ENCODE measurements at places on chromosomes 4 and X.
A peak's percentile ranks its signal among the peaks of the same experiment; 100 is the strongest.

DNA sequence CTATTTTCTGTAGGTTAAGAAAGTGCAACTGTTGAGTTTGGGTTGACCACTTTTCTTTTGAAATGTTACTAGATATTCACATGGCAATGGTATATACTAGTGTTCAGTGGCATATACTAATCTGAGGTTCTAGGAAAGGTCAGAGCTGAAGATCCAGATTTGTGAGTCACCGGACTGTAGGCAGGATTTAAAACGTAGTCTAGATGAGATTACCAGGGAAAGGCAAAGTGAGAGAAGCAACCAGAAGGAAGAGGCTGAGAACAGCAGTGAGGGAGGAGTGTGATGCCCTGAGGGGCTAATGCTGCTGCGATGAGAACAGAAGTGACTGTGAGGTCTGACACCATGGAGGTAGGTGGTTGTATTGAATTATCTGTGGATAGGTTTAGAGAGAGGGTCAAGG lies 9.7 kb upstream of the PLA2G12A start:
- peaks cover 3% of the 10 kb centered on the region for H3K27me3 ChIP-seq
- H3K4me1 ChIP-seq: no peaks in the 10 kb centered on the region
- H3K4me3 ChIP-seq: no peak overlapping the region
- no peaks in the 10 kb centered on the region for H3K36me3 ChIP-seq

GRCh38 chr4:152356428-152357034 lies 179.4 kb downstream of the FBXW7 start:
- no peak overlapping the region for H3K27ac ChIP-seq
- peaks cover 32% of the 10 kb centered on the region for H3K4me1 ChIP-seq
- no peaks in the 10 kb centered on the region for H3K27me3 ChIP-seq
- H3K4me3 ChIP-seq: no peak overlapping the region
- H3K36me3 ChIP-seq: no peaks in the 10 kb centered on the region

GRCh38 chr4:155403886-155404285 lies 27.1 kb upstream of the MAP9 start:
- no peak for DNase-seq
- no peak overlapping the region for H3K4me3 ChIP-seq
- no peak overlapping the region for H3K27ac ChIP-seq
- H3K36me3 ChIP-seq: no peaks in the 10 kb centered on the region
- H3K27me3 ChIP-seq: no peaks in the 10 kb centered on the region

- H3K27ac ChIP-seq: no peak overlapping the region
- peaks cover 24% of the 10 kb centered on the region for H3K36me3 ChIP-seq
- H3K4me1 ChIP-seq: no peaks in the 10 kb centered on the region
- no peaks in the 10 kb centered on the region for H3K27me3 ChIP-seq
Measured at GRCh38 chrX:15816886-15817285, 26.6 kb downstream of the ZRSR2 start.

DNA sequence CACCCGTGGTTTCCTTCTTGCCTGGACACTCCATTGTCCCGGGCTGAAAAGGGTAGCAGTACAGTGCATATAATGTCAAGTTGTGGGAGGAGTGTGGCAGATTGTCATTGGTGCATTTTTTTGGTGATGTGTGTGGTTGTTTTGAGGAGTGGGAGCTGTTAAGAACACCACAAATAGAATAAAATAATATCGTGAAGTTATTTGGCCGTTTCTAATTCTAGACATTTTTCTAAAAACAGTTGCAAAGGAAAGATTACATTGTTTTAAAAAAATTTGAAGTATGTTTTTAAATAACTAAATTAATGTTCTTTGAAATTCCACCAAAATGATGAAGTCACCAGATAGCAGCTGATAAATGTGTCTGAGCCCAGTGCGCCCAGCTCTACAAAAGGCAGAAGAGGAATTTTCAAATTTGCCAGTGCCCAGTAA lies 1.3 kb downstream of the PKD2 start:
- H3K27ac ChIP-seq: no peak overlapping the region
- DNase-seq: no peak
- H3K36me3 ChIP-seq: no peaks in the 10 kb centered on the region
- H3K4me3 ChIP-seq: peak overlapping the region; percentile 95
- peaks cover 42% of the 10 kb centered on the region for H3K4me1 ChIP-seq
- H3K27me3 ChIP-seq: no peaks in the 10 kb centered on the region

DNA sequence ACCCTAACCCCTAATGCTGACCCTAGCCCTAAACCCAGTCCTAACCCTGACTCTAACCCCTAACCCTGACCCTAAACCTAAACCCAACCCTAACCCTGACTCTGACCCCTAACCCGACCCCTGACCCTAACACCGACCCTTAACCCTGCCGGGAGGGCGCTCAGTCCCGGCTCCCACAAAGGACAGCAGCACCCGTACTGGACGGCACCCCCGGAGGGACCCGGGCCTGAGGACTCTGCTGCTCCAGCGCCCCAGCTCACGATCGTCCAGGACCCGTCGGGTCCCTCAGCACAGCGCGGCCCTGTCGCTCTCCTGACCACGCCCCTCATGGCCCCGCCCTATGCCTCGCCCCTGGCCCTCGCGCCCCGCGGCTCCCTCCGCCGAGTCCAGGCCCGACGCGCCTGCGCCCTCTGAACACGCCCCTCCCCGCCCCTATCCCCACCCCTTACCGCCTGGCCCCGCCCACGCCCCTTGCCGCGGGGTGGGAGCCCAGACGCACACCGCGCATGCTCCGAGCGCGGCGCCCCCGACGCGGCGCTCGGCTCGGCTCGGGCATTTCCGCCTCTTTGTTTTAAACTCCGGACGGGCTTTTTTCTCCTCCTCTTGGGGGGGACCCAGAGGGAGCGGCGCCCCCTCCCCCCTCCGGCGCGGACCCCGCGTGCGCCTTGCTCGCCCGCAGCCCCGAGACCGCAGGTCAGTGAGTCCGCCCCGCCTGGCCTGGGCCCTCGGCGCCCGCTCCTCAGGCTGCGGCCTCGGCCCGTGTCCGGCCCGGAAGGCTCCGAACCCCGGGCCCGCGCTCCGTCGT lies at the start of gene PCGF3:
PCGF3 (plus strand) TSS at position 555 of the 805 bp plus-strand sequence. CDS start 27,849 bp downstream, outside the sequence.
- H3K36me3 ChIP-seq: no peaks in the 10 kb centered on the region
- no peaks in the 10 kb centered on the region for H3K27me3 ChIP-seq
- H3K27ac ChIP-seq: peak within 1 kb of the TSS; percentile 88
- DNase-seq: peak; percentile 98
